Occipital lobe (tissue), 3 donors: ENCODE measurements at places on chromosomes 2 and 18.

DNA sequence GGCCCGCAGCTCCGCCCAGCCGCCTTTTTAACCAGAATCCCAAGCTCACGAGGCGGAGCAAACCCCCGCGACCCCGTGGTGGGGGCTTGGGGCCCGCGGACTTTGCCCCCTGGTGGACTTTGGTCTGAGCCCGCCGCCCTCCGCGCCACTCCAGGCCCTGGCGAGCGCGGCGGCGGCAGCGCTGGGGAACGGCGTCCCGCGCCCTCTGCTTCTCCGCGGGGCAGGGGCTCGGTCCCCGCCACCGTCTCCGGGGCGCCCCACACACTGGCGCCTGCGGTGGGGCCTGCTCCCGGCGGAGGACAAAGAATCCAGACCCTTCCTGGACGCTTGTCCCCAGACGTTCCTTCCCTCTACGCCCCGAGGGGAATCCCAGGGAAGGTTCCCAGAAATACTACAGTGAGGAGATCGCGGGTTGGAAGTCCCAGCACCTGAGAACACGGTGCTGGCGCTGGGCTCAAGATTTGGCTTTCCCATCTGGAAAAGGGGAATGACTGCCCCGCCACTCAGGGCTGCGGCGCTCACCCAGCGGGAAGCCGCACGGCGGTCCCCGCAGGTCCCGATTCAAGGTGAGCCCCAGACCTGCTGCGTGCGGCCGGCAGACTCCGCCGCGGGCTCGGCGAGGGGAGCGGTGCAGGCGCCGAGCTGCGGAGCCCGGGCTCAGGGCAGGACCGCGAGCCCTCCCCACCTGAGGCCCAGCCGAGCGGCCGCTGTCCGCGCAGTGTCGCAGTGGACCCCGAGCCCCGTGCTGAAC, at the start of gene HAAO:
Gene HAAO (minus strand): TSS at position 1 of the 751 bp plus-strand sequence. CDS start 47 bp downstream, outside the sequence.
- DNase-seq = no peak

DNA sequence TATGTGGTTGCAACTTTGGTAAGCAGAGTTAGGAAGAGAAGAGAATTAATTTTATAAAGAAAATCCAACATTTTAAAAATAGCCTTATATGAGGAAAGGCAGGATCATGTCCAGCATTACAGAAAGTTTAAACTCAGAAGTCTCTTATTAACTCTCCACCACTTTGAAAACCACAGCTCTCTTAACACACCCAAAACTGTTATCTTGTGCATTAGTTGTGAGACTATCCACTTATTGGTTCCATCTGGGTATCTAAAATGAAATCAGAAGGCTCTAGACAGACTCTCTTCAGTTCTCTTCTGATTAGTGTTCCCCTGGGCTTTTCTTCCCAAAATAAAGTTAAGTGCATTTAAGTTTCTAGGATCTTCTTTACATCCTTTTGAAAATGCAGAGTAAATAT, 251.5 kb downstream of the TXNL1 start:
- no peak for DNase-seq

DNA sequence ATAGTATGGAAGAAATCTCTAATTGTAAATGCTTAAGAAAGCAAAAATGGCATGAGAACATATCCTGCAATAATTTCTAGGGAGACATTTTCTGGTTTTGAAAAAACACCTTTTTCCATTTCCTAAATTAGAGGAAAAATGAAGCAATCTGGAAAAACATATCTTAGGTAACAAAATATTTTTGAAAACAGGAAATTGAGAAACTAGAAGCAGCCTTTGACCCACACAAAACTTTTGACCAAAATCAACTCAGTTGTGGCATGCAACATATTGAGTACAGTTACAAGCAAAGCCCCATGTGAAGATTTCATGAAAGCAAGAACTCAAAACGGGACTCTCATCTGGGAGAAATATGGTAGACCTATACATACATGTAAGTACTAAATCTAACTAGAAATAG, 28.6 kb upstream of the CHAC2 start:
- DNase-seq = no peak

- DNase-seq = no peak
These were observed 161.9 kb upstream of the EPAS1 start for GRCh38 chr2:46135228-46135855.

DNA sequence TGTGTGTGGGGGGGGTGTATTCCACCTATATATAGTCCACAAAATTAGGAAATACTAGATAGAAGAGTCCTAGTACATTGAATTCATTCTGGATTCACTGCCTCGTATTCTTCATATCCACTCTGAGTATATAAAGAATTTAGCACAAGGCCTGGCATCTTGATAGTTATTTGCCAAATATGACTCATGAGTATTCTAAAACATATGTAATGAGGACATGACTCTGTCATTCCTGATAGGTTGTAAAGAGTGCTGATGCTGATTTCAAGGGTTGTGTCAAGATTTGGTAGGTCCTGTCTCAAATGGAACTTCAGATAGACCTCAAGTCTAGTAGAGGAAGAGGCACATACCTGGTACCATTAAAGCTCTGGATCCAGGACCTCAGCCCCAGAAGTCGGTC, 173.4 kb upstream of the BOD1L2 start:
- DNase-seq = no peak

DNA sequence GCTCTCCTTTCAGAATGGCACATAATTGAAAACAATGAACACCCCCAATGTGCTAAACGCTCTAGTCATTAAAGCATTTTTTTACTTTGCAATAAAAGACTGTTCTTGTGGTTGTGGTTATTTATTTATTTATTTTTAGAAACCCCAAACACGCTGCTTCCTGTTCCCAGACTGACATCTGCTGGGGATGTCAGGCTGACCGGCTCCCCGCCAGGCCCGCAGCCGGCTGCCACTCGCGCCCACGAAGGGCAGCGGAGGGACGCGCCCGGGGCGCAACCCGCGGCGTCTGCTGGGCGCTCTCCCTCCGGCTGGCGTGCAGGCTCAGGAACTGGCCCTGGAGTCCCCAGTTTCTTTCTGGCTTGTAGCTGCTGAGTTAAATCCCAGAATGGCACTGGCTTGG, 83.1 kb upstream of the SP3 start:
- DNase-seq = no peak

GRCh38 chr2:183207110-183207509, 82.9 kb downstream of the NUP35 start:
- DNase-seq = no peak

- DNase-seq = no peak
These were observed 208.4 kb upstream of the COL3A1 start for GRCh38 chr2:188765522-188766470.

- DNase-seq = no peak
These were observed 263.4 kb upstream of the MEIS1 start for GRCh38 chr2:66171530-66171929.

- no peak for DNase-seq
These were observed 52.8 kb downstream of the SLC4A10 start for GRCh38 chr2:161676902-161677496.

- DNase-seq = no peak
These were observed 21.0 kb downstream of the SLC20A1 start for GRCh38 chr2:112666761-112667122.

DNA sequence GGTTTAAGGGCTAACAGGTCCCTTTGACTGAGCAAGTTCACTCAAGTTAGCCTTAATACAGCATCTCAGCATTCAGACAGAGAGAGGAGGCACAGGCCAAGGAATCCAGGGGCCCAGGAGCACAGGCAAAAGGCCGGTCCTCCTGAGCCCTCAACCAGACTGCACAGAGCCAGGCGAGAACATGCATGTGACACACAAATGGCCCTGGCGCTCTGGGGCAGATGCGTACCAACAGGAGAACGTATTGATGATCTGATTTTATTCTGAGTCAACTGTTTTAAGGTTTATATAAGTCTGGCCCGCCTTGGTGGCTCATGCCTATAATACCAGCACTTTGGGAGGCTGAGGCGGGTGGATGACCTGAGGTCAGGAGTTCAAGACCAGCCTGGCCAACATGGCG, 34.9 kb downstream of the KCNIP3 start:
- no peak for DNase-seq

GRCh38 chr18:77107292-77107691, 25.3 kb downstream of the MBP start:
- no peak for DNase-seq

GRCh38 chr2:46493241-46493970, 14.0 kb downstream of the TMEM247 start:
- no peak for DNase-seq
